ENCODE measurements at places on chromosomes 1 and 21. TPM values are rescaled to one million over a fixed set of nuclear protein-coding genes. Genes with fewer than 3 reads are reported as not detected.

Gene MIXL1
- 4.7 TPM for total RNA-seq

Gene CATSPERE
- total RNA-seq = 0.31 TPM

GRCh38 chr1:916173-917075, 7.3 kb upstream of the SAMD11 start:
- no peak for DNase-seq

DNA sequence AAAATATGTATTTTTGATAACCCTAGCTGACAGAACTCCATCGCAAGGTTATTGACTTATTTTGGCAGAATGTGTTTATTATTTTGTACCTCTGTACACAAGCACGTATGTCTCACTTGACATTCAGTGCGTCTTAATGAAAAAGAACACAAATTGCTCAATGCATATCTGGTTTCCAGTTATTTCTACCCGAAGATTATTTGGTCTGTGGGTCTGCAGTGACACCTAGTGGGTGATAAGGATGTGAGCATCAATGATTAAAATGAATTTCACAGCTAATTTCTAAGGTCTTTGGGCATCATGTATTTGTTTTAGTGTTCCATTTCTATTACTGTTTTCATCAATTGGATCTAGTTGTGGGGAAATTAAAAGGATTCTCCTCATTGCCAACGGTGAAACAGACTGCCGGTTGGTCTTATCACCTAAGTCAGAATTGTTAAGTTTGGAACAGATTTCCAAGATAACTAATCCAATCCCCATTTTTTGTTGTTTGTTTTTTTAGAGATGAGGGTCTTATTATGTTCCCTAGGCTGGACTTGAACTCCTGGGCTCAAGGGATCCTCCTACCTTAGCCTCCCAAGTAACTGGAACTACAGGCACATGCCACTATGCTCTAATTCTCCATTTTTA, 13.9 kb downstream of the DDX20 start:
- no peak for DNase-seq

DNA sequence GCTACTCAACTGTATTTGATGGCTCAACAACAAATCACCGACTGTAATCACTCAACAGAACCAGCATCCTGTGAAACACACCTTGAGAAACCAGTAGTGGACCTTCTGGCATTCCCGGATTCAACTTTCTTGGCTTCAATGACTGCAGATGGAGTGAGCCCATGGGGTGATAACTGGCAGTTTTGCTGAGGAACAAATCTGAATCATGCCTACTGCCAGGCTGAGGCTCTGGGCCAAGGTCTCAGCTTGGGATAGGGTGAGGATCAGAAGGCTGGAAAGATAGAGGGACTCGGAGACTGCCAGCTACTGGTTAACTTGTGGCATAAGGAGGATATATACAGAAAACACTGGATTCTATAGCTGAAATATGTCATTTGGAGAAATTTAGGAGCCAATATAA, 63.5 kb upstream of the DIRAS3 start:
- DNase-seq = no peak

DNA sequence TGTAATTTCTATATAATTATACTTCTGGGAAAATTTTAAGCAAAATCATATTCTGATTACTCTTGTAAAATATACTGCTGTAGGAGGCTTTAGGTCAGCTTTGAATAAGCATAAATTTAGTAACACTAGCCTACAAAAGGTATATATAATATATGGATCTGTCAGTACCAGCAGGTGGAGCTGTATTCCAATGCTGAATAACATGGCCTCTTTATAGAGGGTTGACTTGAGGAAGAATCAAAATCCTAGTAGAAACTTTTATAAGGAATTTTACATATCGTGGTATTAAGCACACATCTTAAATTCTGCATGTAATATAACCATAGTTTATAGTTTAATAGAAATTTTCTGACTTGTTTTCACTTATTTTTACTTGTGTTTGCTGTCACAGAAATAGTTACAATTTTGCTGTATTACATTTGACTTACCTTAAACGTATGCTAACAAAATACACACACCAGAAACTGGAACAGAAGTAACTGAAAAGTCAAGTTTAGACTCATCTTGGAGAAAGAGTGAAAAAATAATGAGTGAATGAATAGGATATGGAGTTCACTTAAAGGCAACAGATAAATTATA, 79.3 kb downstream of the HMCN1 start:
- no peak for DNase-seq

DNA sequence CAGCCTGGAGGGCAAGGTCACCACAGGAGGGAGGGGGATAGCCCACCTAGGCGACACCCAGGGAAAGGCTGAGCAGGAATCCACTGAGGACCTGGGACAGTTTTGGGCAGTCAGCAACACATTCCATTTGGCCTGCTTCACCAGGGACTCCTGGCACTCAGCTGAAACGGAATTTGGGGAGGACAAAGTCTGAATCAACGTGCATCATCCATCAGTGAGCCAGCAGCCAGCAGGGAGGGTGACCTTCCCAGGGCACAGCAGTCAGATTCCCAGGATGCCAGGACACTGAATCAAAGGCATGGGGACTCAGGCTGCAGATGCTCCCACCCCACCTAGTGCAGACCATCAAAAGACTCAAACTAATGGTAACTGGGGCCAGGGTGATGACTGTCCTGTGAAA, 4.6 kb downstream of the SH3BP5L start:
- no peak for DNase-seq
